ENCODE measurements at places on chromosomes 12 and 14. TPM values are rescaled to one million over a fixed set of nuclear protein-coding genes. Genes with fewer than 3 reads are reported as not detected.

GRCh38 chr12:111605911-111606766 lies 7.0 kb upstream of the ATXN2 start:
- no peaks in the 10 kb centered on the region for H3K27me3 ChIP-seq
- H3K36me3 ChIP-seq: no peaks in the 10 kb centered on the region
- no peak overlapping the region for H3K4me3 ChIP-seq
- no peaks in the 10 kb centered on the region for H3K4me1 ChIP-seq

Gene ETFRF1
- 17.7 TPM for total RNA-seq

GRCh38 chr14:94671870-94672444 lies 59.8 kb downstream of the SERPINA3 start:
- no peaks in the 10 kb centered on the region for H3K27me3 ChIP-seq
- no peaks in the 10 kb centered on the region for H3K36me3 ChIP-seq
- H3K4me1 ChIP-seq: no peaks in the 10 kb centered on the region
- no peak overlapping the region for H3K27ac ChIP-seq

DNA sequence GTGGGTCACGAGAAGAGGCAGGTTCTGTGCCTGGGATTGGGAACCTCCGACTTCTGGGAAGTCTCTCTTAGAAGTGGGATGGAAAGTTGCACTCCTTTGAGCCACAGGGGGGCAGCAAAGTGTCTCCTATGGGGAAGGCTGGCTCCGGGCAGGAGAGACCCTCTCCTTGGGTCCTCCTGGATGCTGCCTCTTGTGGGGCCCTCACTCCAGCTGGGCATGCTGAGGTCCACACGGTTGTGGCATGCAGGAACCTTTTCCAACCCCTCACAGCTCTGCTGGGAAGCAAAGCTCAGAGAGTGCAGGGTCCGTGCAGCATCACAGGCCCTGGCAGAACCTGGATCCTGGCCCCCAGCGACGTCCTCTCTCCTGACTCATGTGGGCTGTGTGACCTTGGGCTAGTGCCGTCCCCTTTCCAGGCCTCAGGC lies 17.4 kb downstream of the SDSL start:
- H3K36me3 ChIP-seq: no peaks in the 10 kb centered on the region
- H3K27me3 ChIP-seq: peaks cover 6% of the 10 kb centered on the region
- no peak overlapping the region for H3K27ac ChIP-seq
- peaks cover 5% of the 10 kb centered on the region for H3K4me1 ChIP-seq

Gene MYF5
- not detected for total RNA-seq

GRCh38 chr14:24706351-24706750 lies 72.4 kb upstream of the GZMB start:
- DNase-seq: no peak
- H3K27me3 ChIP-seq: peaks cover 2% of the 10 kb centered on the region
- no peaks in the 10 kb centered on the region for H3K4me1 ChIP-seq
- H3K4me3 ChIP-seq: no peak overlapping the region
- H3K36me3 ChIP-seq: no peaks in the 10 kb centered on the region

Gene CIDEB
- 0.07 TPM for total RNA-seq

- no peak overlapping the region for H3K4me3 ChIP-seq
- no peaks in the 10 kb centered on the region for H3K27me3 ChIP-seq
- no peak for DNase-seq
- H3K27ac ChIP-seq: no peak overlapping the region
Observed at GRCh38 chr12:88303335-88303734, 161.2 kb downstream of the TMTC3 start.

Gene BDKRB2
- 0.02 TPM for total RNA-seq

- H3K4me1 ChIP-seq: peaks cover 5% of the 10 kb centered on the region
- DNase-seq: no peak
- no peak overlapping the region for H3K27ac ChIP-seq
- H3K36me3 ChIP-seq: no peaks in the 10 kb centered on the region
- H3K4me3 ChIP-seq: no peak overlapping the region
- no peaks in the 10 kb centered on the region for H3K27me3 ChIP-seq
Observed at GRCh38 chr12:6780573-6780972, 8.3 kb downstream of the LAG3 start.

DNA sequence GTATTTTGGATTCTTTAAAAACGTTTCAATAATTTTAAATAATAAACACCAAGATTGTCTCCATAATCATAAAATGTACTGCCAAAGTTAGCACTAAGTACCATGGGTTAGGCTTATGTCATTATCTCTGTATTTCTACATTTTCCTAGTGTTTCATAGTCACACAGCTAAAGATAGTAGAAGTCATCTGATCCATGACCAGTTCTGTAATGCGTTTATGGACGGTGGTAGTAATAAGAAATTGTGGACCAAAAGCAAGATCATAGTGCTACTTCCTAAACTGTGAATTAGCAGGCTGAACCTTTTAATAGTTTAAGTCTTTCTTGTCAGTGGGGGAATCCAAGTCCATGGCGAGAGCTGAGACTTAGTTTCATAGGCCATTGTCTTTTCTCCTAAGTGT lies 142.1 kb downstream of the AKAP6 start:
- H3K27me3 ChIP-seq: peaks cover 5% of the 10 kb centered on the region
- H3K4me3 ChIP-seq: no peak overlapping the region
- H3K27ac ChIP-seq: no peak overlapping the region
- H3K36me3 ChIP-seq: no peaks in the 10 kb centered on the region

GRCh38 chr12:5927732-5928516 lies 17.1 kb downstream of the ANO2 start:
- no peak for DNase-seq
- H3K27ac ChIP-seq: no peak overlapping the region
- no peaks in the 10 kb centered on the region for H3K4me1 ChIP-seq
- H3K27me3 ChIP-seq: peaks cover 17% of the 10 kb centered on the region

Gene NAV3
- 0.04 TPM for total RNA-seq

Measured in K562 (cell line).